Neural progenitor cell (in vitro differentiated cells): ENCODE measurements at places on chromosomes 12 and 14. TPM values are rescaled to one million over a fixed set of nuclear protein-coding genes. Genes with fewer than 3 reads are reported as not detected.
A peak's percentile ranks its signal among the peaks of the same experiment; 100 is the strongest.

DNA sequence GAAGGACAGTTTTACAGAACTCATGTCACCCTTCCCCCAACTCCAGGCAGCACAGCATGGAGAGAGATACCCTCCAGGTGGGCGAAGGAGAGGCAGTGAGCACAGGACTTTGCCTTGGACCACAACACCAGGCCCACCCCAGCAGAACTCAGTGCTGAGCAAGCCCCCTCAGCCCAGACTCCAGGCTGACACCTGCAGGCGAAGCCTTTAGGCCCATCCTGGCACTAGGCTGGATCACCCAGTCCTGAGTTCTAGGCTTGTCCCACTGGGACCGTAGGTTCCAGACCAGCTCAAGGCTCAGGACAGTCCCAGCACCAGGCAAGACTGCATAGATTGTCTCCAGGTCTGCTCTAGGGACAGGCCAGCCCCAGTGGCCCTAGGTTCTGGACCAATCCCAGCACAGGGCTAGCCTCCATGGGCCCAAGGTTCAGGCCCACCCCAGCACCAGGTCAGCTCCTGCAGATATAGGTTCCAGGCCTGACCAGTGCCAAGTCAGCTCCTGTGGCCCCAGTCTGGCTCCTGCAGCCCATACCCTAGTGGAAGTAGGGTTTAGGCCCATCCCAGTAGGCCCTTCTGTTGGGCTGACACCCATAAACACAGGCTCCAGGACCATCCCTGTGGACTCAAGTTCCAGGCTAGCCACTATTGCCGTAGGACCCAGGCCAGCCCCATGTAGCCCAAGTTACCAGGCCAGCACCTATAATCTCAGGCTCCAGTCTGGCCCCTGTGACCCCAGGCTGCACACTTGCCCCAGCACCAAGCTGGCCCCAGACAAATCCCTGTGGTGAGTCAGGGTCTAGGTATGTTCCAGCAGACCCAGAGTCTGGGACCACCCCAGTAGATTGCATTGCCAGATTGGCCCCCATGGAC is 9.4 kb downstream of the WASHC3 start:
- DNase-seq: no peak
- no peaks in the 10 kb centered on the region for H3K36me3 ChIP-seq
- no peak overlapping the region for H3K4me3 ChIP-seq

Gene ADAMTS20
- total RNA-seq: 8.6 and 10.9 TPM in 2 replicates

Gene USP44
- 67.1 and 79.4 TPM in 2 replicates for total RNA-seq

Gene SERPINA9
- not detected in 2 replicates for total RNA-seq

Gene PRMT5
- 54.6 and 97.6 TPM in 2 replicates for total RNA-seq

Gene G2E3
- 95.4 and 135 TPM in 2 replicates for total RNA-seq

DNA sequence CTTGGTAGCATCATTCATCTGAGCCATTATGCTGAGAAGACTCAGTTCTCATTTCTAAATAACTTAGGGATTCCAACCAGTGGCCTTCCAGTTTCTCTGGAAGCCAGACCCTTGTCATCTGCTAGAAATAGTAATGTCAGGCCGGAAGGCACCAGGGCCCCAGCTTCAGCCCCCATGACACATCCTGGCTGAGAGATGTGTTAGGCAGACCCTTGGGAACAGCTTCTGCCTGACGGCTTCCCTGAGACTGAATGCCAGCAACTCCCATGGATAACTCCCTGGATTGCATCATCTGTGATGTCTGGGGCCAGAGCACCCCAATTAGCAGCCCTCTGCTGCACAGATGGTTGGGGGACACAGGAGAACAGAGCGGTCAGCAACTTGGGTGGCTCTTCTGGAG is 583.5 kb upstream of the TBX3 start:
- no peaks in the 10 kb centered on the region for H3K36me3 ChIP-seq
- no peaks in the 10 kb centered on the region for H3K27me3 ChIP-seq
- DNase-seq: no peak
- H3K4me1 ChIP-seq: no peaks in the 10 kb centered on the region

DNA sequence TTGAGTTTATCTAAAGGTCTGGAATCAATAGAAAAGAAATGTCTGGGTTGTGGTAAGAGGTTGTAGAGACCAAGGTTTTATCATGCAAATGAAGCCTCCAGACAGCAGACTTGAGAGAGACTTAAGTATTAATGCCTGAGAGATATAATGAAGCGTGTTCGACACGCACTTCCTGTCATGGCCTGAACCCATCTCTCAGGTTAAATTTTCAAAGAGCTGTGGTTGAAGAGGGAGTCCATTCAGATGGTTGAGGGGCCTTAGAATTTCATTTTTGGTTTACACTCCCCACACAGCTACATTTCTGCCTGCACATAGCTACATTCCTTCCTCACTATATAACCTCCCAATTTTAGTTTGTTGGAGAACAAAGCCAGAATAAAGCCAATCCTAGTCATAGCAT is 10.1 kb upstream of the CLEC12A start:
- no peaks in the 10 kb centered on the region for H3K36me3 ChIP-seq
- DNase-seq: no peak
- no peaks in the 10 kb centered on the region for H3K27me3 ChIP-seq
- no peaks in the 10 kb centered on the region for H3K4me1 ChIP-seq
- H3K4me3 ChIP-seq: no peak overlapping the region

DNA sequence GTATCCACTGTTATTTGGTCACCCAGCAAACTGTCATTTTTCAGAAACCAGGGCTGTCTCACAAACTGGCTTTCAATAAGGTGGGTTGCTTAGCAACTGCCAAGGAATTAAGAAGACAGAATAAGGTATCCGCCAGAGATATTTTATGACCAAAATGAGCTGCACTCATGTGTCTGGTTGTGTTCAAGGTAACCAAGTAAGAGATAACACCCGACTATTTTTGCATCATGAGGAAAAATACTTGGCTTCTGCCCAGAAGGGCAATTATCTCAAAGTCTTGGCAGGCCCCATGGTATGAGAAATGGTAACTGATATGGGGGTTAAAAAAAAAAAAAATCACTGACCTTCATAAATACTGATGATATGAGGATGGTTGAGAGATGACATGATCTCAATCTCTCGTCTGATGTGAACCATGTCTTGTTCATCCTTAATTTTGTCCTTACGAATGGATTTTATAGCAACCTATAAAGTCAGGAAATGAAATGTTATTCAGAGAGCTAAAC is 32.6 kb downstream of the NUAK1 start:
- no peak overlapping the region for H3K4me3 ChIP-seq
- no peaks in the 10 kb centered on the region for H3K36me3 ChIP-seq
- H3K27me3 ChIP-seq: no peaks in the 10 kb centered on the region
- H3K27ac ChIP-seq: no peak overlapping the region
- H3K4me1 ChIP-seq: peaks cover 44% of the 10 kb centered on the region

Gene KRT74
- total RNA-seq: not detected in 2 replicates

- no peak overlapping the region for H3K27ac ChIP-seq
- H3K36me3 ChIP-seq: no peaks in the 10 kb centered on the region
- H3K27me3 ChIP-seq: no peaks in the 10 kb centered on the region
- no peak overlapping the region for H3K4me3 ChIP-seq
- H3K4me1 ChIP-seq: no peaks in the 10 kb centered on the region
These were observed 3.0 kb downstream of the SMCO3 start for GRCh38 chr12:14810953-14811483.

Gene ARG2
- 91.8 and 92.4 TPM in 2 replicates for total RNA-seq

GRCh38 chr12:107353312-107353711 is 260.0 kb upstream of the CRY1 start:
- no peak overlapping the region for H3K27ac ChIP-seq
- DNase-seq: no peak
- no peaks in the 10 kb centered on the region for H3K4me1 ChIP-seq

Gene COX8C
- not detected in 2 replicates for total RNA-seq

Gene FAIM2
- 0.39 and 1.2 TPM in 2 replicates for total RNA-seq

DNA sequence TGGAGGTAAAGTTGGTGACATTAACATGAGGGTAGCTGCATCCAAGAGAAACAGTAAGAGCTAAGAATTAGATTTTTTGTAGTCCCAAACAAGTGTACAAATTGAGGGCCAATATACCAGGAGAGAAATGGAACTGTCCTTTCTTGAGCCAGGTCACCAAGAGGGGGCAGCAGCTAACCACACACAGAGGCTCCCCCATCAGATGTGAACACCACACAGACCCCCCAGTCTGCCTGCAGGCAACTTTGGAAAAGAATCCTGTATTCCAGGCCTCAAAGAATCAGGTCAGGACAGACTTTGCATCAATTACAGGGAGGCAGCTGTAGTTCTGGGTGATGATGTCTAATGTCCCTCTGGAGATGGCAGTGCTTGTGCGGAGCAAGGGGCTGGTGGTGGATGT is 77.9 kb downstream of the SPTB start:
- peak; percentile 77 for DNase-seq
- no peaks in the 10 kb centered on the region for H3K36me3 ChIP-seq
- H3K4me1 ChIP-seq: peaks cover 4% of the 10 kb centered on the region
- no peaks in the 10 kb centered on the region for H3K27me3 ChIP-seq
- H3K27ac ChIP-seq: no peak overlapping the region
- no peak overlapping the region for H3K4me3 ChIP-seq

DNA sequence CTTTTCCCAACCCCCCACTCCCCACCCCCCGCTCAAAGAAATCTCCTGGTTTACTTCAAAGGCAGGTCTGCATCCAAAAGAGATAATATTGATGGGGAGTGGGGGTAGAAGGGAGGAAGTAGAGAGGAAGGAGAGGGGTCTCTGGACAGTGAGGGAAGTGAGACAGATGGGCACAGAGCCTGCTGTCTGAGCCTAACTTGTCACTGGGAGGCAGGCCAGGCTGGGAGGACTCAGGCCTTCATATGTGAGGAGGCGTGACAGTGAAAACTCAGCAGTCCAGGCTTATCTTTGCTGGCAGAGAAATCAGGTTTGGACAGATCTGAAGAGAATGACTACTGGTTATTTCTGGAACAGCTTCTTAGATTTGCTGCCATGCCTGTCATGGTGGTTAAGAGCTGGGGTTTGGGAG is 192.3 kb downstream of the NUAK1 start:
- no peaks in the 10 kb centered on the region for H3K4me1 ChIP-seq
- H3K36me3 ChIP-seq: no peaks in the 10 kb centered on the region
- H3K27ac ChIP-seq: no peak overlapping the region
- H3K27me3 ChIP-seq: no peaks in the 10 kb centered on the region
- no peak overlapping the region for H3K4me3 ChIP-seq

DNA sequence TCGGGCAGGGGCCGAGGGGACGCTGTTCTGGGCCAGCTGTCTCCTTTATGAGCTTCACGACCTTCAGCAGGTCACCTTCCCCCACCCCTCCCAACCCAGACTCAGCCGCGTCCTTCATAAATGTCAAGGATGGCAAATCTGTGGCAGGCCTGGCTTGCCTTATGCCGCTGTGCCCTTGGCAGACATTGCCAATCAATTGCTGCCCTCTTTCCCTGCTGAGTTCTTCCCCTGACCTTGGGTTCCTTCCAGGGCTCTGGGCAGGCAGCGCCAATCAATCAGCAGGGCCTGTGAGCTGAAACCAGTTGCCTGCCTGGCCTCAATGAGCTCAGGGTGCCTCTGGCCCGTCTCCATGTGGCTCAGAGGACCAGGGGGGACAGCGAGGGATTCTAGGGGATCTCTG is 7.7 kb downstream of the FAM222A start:
- no peak overlapping the region for H3K4me3 ChIP-seq
- H3K4me1 ChIP-seq: peaks cover 87% of the 10 kb centered on the region
- no peaks in the 10 kb centered on the region for H3K36me3 ChIP-seq
- DNase-seq: no peak

DNA sequence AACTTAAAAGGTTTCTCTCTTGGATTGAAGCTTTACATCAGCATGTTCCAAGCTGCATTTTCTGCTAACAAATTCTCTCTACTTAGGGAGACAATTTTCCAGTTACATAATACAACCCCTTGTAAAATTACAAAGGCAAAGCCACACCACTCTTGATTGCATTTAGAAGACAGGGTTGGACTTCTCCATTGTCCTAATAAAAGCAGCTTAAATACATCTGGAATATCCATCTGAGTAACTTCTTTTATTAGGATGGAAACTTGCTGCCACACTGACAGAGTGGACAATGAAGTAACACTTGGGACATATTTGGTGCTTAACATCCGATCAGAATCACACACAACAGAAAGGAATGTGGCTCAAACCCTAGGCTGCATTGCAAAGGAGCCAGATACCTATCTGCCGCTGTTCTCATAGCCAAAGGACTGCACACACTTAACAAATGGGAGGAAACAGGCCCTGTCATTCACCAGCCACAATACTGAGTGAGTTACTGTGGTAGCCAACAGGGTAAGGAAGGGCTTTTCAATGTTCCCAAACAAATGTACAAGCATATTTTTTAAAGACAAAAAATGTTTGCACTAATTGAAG is 157.2 kb downstream of the PAX9 start:
- no peak overlapping the region for H3K27ac ChIP-seq
- no peaks in the 10 kb centered on the region for H3K27me3 ChIP-seq
- H3K36me3 ChIP-seq: no peaks in the 10 kb centered on the region
- DNase-seq: peak; percentile 25
- H3K4me1 ChIP-seq: peaks cover 8% of the 10 kb centered on the region

DNA sequence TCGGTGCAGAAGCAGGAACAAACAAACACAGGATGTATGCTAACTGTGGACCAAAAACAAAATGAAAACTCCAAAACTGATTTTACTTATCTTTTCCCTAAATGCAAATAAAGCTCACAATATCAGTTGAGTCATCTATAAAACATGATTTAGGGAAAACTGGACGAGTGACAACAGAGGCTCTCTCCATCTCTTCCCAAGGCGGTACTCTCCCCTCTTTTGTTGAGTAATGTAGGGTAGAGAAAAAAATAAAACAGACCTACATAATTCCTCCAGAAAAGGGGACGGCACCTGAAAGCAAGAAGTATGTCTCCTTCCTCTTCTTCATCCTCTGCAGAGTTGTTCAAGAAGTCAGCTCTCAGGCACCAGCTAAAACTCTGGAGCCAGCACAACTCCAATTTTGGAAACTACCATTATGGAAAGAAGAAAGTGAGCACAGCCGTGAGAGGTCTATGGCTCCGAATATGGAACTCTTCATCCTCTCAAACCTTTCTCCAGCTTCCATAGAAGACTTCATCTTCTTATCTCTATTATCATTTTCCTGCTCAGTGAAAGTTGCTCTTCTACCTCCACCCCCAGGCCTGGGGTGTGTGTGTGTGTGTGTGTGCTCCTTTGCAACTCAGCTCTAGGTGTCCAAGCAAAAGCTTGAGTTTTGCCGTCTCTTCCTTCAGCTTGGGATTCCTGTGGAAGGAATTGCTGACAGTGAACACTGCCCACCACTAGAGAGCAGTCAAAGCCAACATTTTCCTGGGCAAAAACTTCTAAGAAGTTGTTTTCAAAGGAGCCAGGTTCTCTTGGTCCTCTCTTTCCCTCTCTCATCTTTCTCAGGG is 155.4 kb downstream of the DIO2 start:
- DNase-seq: peak; percentile 73
- H3K4me3 ChIP-seq: no peak overlapping the region
- H3K27me3 ChIP-seq: no peaks in the 10 kb centered on the region

DNA sequence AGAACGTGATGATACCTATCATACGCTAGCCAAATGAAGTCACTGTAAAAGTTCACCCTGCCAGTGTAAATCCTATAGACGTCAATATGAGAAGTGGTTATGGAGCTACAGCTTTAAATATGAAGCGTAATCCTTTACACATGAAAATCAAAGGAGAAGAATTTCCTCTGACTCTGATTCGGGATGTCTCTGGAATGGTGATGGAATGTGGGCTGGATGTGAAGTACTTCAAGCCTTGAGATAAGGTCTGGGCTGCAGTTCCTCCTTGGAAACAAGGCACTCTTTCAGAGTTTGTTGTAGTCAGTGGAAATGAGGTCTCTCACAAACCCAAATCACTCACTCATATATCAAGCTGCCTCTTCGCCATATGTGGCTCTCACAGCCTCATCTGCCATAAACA is 53.1 kb upstream of the NAP1L1 start:
- H3K4me1 ChIP-seq: no peaks in the 10 kb centered on the region
- H3K27me3 ChIP-seq: no peaks in the 10 kb centered on the region
- no peak for DNase-seq
- no peak overlapping the region for H3K27ac ChIP-seq
- H3K36me3 ChIP-seq: no peaks in the 10 kb centered on the region
- H3K4me3 ChIP-seq: no peak overlapping the region

- no peak overlapping the region for H3K27ac ChIP-seq
- no peaks in the 10 kb centered on the region for H3K4me1 ChIP-seq
- H3K36me3 ChIP-seq: no peaks in the 10 kb centered on the region
These were observed 23.7 kb downstream of the PCNX1 start for GRCh38 chr14:70931008-70931407.

Gene LRRC43
- 0.24 and 0.46 TPM in 2 replicates for total RNA-seq
